Epithelial cell of proximal tubule (primary cell): ENCODE measurements at places on chromosomes 1 and 21.

DNA sequence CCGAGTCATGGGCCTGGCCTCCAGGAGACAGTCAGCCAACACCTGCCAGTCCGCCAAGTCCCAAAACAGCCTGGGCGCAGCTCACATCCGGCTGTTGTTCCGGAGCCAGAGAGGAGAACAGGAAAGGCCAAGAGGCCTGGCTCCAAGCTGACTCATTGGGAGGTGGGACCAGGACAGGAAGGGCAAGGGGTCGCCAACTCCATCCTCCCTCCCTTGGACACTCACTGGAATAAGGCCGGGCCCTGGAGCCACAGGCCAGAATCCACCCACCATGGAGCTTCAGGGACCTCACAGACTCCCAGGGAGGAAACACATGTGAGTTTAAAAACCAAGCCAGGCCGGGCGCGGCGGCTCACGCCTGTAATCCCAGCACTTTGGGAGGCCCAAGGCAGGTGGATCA, 25.1 kb upstream of the CLIC4 start:
- DNase-seq: no peak

DNA sequence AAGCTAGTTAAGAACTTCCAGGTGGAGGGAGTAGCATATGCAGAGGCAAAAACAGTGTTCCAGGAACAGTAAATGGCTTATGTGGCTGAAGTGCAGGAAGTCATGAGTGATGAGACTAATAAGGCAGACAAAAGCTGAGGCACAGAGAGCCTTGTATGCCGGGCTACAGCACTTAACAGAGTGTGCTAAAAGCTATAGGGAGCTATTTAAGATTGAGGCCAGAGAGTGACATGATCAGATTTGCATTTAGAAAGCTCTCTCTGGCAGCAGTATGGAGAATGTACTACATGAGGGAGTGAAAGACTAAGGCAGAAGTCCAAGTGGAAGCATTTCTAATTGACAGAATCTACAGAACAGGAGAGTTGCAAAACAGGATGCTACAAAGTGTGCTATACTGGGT, 38.6 kb downstream of the WASF2 start:
- no peak for DNase-seq

- no peak for DNase-seq
Measured at GRCh38 chr1:160544647-160545046, 21.6 kb upstream of the SLAMF6 start.

DNA sequence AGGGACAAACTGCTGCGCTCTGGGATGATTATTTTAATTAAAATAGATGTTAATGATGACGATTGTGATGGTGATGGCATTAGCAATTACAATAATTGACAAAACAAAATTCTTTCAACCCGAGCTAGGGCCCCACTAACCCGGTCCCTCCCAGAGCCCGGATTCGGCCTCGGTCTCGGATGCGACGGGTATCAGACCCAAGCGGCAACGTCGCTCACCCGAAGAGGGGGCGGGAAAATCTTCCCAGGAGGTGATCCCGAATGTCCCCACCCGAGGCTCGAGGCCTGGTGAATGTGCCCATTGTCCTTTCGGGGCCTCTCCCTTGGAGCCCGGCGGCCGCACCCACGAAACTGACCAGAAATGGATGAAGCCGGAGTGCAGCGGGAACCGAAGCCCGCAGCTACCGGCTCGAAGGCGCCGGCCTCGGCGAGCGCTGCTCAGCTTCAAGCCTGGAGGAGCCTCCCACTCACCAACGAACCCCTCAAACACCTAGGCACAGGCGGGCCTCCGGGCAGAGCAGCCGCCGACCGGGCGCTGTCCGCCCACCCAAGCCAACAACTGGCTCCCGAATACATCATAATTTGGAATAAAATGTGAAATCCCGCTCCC, 1.2 kb downstream of the TAL1 start:
- DNase-seq: no peak

DNA sequence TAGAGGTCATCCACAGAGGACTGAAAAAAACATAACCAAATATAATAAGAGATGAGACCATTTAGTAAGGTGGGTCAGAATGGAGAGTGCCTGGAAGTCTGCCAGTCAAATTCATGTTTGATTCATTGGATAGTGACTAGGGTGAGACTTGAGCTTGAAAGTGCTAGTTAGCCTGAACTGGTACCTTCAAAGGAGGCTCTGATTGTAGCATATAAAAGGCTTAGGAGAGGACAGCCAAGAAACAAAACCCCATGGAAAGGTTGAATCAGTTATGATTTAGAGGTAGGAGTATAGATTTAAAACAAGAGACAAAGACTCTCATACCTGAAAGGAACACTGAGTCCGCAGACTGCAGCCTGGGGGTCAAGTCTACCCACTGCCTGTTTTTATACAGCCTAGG, 44.4 kb upstream of the LRRC8C start:
- DNase-seq: no peak

GRCh38 chr1:27887215-27888021, 15.1 kb downstream of the THEMIS2 start:
- no peak for DNase-seq

GRCh38 chr1:228824366-228824765, 89.1 kb downstream of the RHOU start:
- DNase-seq: no peak

GRCh38 chr1:152108882-152109222, 6.4 kb downstream of the TCHH start:
- no peak for DNase-seq

- DNase-seq: no peak
Measured at GRCh38 chr1:18955441-18956192, 859 bp downstream of the IFFO2 start.
